ENCODE measurements at places on chromosomes 6 and 20.

DNA sequence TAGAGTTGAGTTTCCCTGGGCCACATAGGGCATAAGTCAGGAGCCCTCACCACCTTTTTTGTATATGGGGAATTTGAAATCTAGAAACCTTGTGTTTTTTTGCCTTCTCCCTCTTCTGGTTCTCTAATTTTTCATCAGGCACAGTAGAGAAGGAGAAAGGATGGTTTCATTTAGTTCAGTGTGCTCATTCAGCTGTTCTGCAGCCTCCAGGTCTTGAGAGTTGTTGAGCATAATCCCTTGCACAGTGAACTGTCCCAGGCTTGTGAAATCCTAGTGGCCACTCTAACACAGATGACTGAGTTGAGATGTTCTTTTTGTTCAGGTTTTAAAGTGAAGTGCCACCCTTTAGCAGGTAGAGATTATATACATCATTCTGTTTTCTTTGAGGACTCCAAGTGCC is 183.5 kb downstream of the CDKAL1 start:
- DNase-seq = no peak

DNA sequence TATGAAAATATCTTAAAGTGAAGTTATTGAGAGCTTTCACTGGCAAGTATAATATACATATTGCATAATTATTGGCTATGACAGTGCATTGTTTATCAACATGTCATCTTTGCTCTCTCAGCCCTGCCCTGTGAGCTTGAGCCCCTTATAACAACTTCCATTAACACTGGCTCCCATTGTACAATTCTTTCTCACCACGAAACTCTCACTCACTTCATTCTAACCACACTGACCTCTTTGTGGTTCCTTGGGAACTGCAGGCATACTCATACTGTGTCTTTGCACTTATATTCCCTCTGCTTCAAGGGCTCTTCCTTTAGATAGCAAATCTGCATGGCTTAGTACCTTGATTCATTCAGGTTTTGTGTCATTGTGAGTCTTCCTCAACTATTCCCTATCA is 411.8 kb downstream of the CDKAL1 start:
- DNase-seq = no peak

DNA sequence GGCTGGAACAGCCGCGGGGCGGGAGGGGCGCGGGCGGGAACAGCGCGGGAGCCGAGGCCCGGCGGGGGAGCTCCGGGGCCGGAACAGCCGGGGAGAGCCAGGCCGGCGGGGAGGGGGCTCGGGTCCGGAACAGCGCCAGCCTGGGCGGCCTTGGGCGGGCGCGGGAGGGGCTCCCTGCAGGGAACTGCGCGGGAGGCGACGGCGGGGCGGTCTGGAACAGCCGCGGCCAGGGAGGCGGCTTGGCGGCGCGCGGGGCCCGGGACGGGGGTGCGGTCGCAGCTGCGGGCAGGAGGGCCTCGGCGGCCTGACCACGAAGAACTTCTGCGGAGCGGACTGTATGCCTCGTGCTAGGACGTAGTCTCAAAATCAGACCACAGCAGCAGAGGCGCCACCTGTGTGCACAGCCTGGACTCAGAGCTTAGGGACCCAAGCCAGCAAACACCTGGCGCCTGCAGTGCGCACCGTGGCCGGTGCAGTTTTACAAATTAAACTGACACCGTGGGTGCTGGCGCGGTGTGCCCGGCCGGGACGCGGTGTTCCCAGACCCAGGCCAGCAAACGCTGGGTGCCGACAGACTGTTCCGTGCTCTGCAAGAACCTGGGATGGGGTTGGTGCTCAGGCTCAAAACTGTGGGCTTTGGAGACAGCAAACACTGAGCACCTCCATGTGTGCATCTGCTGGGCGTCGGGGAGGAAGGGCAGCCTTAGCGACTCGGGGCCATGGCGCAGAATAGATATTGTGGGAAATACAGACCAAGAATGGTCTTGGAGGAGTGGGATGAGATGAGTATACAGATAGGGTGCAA is 572 bp downstream of the ZNF341 start:
- DNase-seq = peak; percentile 72

- no peak for DNase-seq
Observed at GRCh38 chr20:37144856-37145404, 34.2 kb upstream of the RPN2 start.

DNA sequence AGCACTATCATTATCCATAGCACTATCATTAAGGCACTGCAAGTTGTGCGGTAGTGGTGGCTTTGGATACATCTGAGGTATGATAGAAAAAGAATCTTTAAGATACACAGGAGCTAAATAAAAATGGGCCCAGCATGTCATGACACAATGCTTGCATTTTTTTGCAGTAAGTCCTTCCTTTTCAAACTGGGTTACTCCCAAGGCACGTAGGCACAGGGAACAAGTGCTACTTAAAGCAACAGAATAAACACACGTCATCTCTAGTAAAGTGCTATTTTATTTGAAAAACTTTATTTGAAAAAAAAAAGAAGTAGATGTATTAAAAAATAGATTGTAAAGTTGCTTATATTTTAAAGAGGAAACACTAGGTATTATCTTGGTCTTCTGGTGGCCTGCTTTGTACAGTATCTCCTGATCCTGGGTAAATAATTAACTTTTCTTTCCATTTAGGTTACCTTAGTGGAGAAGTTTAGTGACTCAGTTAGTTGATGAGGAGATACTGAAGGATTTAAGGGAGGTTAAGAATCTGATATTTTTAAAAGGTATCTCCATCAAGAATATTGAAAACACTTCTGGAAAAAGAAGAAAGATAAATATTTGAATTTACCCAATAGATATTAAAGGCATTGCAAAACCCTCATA is 129.6 kb downstream of the EDN1 start:
- DNase-seq = no peak

GRCh38 chr6:136067731-136068341 is 182.3 kb downstream of the MTFR2 start:
- no peak for DNase-seq

- no peak for DNase-seq
Observed at GRCh38 chr6:19446570-19446969, 390.6 kb upstream of the ID4 start.

DNA sequence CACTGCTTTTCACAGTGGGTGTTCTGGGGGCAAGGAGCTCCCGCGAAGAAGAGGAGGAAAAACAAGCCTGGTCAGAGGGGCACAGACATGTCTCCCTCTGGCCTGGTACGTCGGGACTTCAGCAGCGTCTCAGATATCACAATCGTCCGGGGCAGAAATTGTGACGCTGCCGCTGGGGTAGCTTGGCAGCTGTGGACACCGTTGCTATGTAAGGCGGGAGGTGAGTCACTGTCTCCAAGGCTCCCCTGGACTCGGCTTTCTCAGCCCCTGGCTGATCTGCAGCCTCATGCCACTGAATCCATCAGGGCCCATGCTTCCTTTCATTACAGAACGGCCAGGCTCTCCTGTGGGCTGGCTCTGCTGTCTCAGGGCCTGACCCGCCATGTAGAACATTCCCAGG is 98.7 kb downstream of the SULF2 start:
- no peak for DNase-seq

GRCh38 chr20:5863040-5863833 is 87.1 kb downstream of the TRMT6 start:
- DNase-seq = no peak

GRCh38 chr6:42530751-42531150 is 33.1 kb upstream of the UBR2 start:
- DNase-seq = no peak

DNA sequence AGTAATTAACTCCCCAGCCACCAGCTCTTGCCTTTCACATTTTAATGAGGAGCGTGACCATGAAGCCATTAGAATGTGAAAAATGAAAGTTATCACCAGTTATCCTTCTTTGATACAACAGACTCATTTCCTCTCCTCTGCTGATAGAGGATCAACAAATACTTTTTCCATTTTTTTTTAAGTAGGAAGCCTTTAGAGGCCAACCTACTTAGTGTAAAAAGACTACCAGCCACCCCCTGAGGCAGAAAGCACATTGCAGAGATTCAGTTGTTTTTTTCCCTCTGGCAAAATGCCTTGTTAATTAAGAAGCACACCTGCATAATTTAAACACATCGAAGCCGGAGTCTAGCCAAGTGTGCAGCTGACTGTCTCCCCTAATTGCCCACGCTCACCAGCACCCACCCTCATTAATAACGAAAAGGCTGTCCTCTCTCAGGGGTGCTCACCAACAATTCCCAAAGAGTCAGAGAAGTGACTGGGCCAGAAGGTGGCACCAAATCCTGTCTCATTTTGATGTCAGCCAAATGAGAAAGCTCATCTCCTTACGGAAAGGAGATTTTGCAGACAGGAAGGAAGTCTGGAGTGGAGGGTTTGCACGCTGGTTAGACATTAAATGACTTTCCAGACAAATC is 60.9 kb upstream of the MC3R start:
- no peak for DNase-seq

DNA sequence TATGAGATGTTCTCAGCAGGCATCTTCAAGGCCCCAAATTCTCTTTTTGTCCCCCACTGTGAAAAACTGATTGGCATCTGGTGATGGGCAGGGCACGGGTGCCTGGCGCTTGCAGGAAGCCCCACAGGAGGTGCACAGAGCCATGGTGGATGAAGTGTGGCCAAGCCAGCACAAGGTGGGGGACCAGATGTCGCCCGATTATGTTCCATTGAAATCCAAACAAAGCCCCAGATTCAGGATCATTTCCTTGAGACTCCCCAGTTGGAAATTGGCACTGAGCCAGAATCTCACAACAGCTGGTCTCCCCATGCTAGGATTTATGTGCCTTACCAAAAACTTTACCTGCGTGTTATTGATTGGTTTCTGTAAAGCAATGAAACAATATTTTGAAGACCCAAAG is 186.1 kb downstream of the ADAT2 start:
- no peak for DNase-seq

DNA sequence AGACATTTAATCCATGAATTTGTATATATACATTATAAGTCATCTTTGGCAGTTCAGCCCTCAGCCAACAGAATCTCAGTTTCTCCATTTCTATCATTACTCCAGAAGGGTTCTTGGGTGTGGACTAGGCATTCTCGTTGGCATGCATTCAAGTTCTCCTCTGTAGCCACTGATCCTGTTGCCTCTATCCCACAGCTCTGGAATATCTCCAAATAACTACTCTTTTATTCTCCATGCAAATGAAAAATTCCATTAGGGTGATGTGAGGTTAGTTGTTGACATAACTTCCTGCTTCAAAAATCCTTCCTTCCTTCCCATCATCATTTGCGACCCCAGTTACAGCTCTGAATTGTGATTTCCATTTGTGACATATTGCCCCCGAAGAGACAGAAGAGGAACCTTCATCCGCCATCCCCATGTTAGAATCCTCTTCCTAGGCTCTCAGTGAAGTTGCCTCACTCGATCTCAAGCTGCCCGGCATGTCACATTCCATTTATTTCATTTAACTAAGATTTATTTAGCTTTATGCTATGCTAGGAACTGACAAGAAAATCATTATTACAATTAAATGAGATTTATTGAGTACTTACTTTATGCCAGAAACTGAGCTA is 93.7 kb upstream of the EDN1 start:
- DNase-seq = no peak

DNA sequence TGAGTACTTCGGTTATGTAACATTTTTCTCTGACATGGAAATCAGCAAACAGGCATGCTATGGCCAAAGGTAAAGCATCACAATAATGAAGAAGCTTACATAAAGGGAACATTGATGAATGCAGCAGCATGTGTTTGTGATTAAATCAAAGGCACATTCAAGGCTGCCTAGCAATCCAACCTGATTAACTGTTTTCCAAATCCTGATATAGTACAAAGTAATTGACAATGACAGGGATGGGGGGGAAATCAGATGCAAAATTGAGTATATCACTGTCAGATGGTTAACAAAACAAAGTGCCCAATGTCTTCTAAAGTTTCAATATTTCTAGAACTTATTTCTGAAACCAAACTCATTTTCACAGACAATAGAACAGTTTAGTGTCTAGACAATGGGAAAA is 39.2 kb upstream of the B3GAT2 start:
- no peak for DNase-seq

- peak; percentile 64 for DNase-seq
Observed at GRCh38 chr6:36755435-36756348, 58.1 kb downstream of the RAB44 start.

DNA sequence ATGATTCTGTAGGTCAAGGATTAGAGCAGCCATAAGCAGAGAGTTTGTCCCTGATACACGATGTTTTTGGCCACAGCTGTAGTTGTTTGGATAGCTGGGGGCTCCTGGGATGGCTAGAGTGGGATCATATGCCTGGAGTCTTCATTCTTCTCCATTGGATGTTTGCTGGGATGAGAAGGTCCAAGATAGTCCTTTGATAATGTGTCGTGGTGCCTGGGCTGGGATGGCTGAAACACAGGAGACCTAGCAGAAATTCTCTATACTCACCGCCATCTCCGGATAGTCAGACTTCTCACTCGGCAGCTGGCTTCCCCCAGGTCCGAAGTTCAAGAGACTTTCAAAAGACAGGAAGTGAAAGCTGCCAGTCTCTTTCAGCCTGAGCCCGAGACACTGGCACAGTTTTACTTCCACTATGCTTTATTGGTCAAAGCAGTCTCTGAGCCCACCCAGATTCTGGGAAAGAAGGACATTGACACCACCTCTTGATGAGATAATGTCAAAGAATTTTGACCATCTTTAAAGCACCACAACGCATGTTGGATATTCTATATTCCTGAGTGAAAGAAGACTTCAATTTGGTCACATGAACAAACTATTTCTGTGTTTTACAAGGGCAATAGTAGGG is 16.0 kb downstream of the MARCKS start:
- no peak for DNase-seq

DNA sequence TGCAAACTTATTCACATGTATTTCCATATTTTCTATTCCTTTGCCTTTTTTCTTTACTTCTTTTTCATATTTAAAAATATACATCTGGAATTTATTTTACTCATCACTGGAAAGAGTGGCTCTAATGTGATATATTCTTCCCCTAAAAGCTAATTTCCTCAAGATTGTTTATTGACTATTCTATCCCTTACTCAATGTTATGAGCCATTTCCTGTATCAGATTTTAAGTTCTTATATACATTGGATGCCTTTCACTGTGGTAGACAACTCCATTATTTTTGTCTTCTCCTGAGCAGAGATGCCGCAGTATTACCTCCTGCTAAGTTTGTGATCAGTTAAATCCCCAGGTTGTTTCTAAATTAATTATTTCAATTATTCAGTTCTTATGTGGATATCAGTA is 418.4 kb upstream of the JAG1 start:
- no peak for DNase-seq

DNA sequence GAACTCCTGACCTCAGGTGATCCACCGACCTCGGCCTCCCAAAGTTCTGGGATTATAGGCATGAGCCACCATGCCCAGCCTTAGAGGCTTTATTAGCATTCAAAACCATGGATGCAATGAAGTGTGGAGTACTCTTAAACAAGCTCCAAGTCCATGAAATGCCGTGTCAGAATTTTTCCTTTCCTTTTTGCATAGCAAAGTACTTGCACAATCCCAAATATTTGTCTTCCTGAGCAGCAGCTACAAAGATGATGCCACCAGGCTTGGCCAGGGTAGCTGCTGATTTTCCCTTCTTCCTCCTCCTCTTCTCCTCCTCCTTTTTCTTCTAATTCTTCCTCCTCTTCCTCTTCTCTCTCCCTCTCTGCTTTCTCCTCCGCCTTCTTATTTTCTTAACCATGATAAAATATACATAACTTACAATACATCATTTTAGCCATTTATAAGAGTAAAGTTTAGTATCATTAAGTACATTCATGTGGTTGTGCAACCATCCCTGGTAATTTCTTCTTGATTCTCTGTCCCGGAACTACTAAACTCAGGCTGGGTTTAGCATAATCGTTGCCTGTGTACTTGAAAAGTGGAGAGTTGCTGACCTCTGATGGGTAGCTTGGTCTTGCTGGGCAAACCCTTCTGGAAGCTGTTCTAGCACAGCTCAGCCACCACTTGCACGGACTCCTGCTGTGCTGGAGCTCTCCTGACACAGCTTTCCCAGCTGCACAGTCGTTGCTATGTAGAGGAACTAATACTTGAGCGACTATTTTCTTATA is 20.3 kb downstream of the MUCL3 start:
- no peak for DNase-seq

Data from stimulated activated CD8-positive, alpha-beta memory T cell treated with anti-CD3 and anti-CD28 coated beads, Interleukin-2, amount 100 ng/mL, for 48 hours (primary cell).